ENCODE measurements at places on chromosomes 7 and 10.

DNA sequence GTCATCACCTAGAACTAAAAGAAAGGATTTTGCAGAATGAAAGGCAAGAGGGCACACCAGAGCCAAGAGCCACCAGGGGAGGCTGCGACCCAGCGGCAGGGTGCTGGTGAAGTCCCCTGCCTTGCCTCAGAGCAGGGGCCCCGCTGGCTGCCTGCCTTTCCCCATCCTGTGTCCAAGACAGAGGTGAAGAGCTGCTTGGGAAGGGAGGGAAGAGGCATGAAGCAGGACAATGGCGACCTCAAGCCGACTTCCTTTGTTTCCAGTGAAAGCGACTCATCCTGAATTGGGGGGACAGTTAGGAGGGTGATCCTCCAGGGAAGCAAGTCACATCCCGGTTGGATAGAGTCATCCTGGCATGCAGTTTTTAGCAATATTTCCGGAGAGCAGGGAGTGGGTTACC lies 255.5 kb upstream of the YAE1 start:
- DNase-seq: no peak

DNA sequence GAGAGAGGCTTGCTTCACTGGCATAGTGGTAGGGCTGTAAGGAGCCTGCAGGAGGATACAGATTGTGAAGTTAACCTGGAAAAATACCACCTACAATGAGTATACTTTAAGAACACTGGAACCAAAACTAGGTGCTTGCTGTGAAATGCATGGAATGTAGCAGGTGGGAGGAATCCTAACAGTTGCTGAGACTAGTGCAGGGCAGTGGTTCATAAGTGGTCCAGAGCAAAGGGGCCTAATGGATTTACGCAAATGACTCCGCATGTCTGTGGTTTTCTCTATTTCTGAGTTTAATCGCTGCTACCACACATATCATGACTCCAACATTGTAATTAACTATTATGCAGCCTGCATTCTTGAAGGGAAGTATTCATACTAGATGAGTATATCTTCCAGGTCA lies 218.4 kb downstream of the CHRM2 start:
- no peak for DNase-seq

DNA sequence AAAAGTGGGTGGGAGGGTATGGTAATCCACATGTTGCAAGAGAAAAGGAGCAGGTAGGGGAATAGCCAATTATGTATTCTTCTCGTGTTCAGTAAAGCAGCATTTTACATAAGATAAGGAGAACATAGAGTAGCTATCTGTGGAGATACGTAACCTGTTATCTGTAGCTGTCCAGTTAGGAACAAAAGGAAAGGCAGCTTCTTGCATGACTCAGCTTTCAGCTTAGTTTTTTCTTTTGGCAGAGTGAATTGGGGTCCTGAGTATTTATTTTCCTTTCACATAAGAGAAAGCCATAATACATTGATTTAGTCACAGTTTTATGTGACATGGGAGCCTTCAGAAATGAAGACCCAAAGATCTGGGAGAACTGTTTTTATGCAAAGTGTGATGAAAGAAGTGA lies 116.7 kb upstream of the IMMP2L start:
- no peak for DNase-seq

DNA sequence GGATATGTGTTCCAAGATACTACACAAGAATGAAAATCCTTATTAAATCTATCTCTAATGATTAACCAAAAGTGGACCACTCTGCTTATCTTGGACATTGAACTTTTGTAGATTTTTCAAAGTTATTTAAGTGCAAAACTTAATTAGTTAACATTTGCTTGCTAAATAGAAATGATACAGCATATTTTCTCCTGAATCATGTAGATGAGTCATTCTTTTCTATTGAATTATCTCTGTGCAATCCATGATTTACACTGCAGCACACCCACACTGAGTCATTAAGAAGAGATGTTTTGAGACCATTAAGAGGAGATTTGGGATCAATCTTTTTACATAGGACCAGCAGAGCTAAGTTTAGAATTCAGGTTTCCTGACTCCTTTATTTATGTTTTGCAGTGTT lies 6.6 kb upstream of the ABCC2 start:
- no peak for DNase-seq

Data from activated effector memory CD4-positive, alpha-beta T cell treated with Interleukin-2 at 50 U/mL for 16 hours (primary cell).